ENCODE measurements at places on chromosomes 5 and 9.

GRCh38 chr9:109972026-109972882 lies 192.3 kb downstream of the PALM2AKAP2 start:
- DNase-seq: no peak

DNA sequence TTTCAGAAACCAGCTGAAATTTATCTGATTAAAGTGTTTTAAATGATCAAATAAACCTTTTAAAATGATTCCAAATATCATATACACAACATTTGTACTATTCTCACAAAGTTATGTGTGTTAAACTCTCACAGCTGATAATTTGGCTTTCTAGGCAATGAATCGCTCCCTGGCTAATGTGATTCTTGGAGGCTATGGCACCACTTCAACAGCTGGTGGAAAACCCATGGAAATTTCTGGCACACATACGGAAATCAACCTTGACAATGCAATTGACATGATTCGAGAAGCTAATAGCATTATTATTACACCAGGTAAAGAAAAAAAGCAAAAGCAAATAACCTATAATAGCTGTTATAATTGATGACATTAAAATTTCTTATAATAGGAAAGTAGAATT lies 72.4 kb downstream of the NNT start:
- DNase-seq: no peak

DNA sequence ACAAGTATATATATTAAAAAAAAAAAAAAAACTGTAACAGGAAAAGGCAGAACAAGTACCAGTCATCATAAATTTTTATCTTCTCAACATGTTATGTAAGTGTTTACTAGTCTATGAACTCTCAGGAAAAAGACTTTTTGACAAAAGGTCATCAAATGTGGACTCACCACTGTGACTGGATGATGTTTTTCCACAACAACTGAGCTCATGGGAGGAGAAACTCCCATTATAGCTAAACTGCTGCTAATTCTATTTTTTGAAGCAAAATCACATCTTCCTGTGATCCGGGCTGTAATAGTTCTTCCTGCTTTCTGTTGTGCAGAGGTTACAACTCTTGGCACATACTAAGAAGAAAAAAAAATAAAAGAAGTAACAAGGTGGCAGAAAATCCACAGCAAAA lies 39.6 kb downstream of the POC5 start:
- no peak for DNase-seq

- DNase-seq: no peak
Observed at GRCh38 chr9:94672811-94673487, 33.6 kb upstream of the FBP1 start.

DNA sequence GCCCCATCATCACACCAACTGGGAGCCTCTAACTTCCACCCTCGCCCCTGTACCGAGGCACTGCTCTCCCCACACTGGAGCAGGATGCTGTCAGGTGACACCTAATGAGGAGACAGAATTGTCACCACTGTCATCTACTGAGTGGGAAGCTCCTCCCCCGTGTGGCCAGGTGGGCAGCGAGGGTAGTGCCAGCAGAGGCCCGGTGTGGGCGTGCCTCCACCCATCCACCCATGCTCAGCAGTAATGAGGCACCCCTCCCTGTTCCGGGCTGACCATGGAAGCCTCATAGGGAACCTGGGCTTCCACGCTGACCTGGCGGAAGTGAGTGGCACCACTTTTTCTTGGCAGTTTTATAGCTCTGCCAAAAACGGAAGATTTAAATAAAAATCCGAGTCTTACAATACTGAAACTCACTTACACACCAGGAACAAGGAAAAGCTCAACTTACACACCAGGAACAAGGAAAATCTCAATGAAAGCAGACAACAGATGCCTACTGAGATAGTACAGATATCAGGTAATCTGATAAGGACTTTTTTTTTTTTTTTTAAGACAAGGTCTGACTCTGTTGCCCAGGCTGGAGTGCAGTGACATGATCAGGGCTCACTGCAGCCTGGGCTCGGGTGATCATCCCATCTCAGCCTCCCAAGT lies 30.6 kb upstream of the ASS1 start:
- no peak for DNase-seq

- no peak for DNase-seq
Observed at GRCh38 chr5:9957214-9957613, 292.5 kb downstream of the ATPSCKMT start.

DNA sequence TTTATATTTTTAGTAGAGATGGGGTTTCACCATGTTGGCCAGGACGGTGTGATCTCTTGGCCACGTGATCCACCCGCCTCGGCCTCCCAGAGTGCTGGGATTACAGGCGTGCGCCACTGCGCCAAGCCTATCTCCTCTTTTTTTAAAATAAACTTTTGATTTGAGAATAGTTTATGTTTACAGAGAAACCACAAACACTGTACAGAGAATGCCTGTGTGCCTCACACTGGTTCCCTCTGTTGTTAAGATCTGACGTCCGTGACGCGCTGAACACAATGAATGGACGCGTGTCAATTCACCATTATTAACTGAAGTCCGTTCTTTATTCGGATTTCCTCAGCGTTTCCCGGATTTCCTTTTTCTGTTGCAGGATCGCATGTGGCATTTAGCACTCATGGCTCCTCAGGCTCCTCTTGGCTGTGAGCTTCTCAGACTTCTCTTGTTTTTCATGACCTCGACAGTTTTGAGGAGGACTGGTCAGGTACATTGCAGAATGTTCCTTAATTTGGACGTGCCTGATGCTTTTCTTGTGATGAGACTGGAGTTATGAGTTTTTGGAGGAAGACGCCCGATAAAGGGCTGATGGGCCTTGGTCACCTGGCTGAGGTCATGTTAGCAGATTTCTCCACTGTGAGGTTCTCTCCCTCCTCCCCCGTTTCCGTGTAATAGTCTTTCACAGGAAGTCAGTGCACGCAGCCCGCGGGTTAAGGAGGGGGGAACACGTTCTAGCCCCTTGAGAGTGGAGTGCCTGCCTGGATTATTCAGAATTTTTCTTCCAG lies 69.6 kb downstream of the ANKRD33B start:
- DNase-seq: peak; percentile 26

DNA sequence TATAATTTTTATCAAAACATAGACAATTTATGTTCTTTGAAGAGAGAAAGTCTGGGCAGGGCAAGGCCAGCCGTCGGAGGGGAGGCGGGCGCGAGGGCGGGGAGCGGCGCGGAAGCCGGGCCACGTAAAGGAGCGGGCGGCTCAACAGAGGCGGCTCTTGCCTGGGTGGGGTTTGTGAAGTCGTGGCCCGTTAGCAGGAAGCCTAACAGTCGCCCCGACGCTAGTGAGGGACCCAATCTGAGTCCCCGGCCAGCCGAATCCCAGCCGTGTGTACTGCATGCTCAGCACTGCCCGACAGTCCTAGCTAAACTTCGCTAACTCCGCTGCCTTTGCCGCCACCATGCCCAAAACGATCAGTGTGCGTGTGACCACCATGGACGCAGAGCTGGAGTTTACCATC lies 1129.2 kb downstream of the CDH9 start:
- no peak for DNase-seq

DNA sequence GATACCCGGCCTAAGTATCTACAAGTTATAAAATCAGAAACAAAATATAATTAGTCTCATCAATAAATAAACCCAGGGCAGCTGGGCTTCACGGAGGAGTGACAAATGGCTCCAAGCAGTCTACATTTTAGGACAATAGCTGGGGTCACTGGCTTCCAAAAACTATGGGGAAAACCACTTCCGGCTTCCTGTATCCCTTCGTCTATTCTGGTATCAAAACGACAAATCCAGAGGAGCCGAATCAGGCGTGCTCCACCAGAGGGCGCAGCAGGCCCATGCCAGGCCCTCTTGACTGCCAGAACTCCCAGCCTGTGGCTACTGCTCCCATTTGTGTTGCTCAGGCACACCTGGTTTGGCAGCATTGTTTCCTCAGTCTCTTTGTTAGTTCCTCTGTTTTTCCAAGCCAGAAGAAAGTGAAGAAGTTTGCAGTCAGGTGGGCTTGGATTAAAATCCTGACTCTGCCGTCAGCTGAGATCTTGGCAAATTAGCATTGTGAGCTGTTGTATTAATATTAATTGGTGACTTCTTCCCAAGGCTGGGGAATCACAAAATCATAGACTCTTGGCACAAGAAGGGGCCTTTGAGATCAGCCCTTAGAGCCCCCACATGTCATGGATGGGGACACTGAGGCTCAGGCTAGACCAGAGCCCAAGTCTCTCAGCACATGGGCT lies 11.6 kb upstream of the RAB14 start:
- DNase-seq: peak; percentile 51

DNA sequence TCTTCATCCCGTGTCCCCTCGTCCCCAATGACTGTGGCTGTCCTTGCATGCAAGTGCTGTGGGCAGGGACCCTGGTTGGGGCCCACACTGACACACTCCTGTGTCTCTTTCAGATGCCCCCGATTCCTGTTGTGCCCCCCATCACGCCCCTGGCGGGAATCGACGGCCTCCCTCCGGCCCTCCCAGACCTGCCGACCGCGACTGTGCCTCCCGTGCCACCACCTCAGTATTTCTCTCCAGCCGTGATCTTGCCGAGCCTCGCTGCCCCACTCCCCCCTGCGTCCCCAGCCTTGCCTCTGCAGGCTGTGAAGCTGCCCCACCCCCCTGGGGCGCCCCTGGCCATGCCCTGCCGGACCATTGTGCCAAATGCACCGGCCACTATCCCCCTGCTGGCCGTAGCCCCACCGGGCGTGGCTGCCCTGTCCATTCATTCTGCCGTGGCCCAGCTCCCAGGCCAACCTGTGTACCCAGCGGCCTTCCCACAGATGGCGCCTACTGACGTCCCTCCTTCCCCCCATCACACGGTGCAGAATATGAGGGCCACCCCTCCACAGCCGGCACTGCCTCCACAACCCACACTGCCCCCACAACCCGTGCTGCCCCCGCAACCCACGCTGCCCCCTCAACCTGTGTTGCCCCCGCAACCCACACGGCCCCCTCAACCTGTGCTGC lies 75.0 kb downstream of the WNK2 start:
- no peak for DNase-seq

- DNase-seq: no peak
Observed at GRCh38 chr9:1929722-1930244, 85.4 kb upstream of the SMARCA2 start.

DNA sequence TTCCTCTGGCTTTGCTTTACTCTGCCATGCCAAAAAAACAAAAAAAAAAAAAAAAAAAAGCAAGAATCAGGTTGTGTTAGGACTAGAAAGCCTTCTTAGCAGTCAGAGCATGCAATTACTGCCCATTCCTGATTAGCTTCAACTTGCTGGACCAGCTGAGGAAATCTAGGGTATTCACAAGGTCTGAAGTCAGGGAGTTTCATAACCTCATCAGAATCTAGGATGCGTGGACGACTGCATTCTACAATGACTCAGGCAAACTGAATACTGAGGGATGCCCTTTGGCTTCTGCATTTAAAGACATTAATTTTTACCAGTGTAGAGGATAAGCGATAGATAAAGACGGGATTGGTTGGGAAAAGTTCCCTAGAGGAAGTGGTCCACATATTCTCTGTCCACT lies 39.2 kb upstream of the SHOC1 start:
- no peak for DNase-seq

GRCh38 chr9:103355000-103355399 lies 359.9 kb downstream of the CYLC2 start:
- no peak for DNase-seq

GRCh38 chr5:99005506-99005905 lies 76.7 kb upstream of the CHD1 start:
- DNase-seq: no peak

DNA sequence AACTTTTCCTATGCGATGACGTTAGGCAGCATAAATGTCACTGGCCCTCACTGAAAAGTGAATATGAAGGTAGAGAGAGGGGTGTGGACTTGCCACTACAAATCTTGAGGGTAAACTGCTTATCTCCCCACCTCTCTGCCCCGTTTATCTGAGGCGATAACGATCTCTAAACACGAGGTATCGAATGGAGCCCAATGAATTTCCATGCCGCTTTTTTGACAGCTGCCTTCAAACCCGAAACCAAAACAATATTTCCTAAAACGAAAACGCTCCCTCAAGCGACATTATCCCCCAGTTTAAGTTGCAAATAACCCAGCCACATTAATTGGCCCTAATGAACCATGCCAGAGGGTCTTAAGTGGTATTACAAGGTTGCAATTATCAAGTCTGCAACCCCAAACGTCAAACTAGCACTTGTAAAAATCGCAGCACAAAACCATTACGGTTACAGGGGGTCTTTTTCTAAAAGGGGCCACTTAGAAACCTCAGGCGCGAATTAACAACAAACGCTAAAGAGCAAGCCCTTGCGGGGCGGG lies 1.4 kb downstream of the NR3C1 start:
- DNase-seq: no peak

DNA sequence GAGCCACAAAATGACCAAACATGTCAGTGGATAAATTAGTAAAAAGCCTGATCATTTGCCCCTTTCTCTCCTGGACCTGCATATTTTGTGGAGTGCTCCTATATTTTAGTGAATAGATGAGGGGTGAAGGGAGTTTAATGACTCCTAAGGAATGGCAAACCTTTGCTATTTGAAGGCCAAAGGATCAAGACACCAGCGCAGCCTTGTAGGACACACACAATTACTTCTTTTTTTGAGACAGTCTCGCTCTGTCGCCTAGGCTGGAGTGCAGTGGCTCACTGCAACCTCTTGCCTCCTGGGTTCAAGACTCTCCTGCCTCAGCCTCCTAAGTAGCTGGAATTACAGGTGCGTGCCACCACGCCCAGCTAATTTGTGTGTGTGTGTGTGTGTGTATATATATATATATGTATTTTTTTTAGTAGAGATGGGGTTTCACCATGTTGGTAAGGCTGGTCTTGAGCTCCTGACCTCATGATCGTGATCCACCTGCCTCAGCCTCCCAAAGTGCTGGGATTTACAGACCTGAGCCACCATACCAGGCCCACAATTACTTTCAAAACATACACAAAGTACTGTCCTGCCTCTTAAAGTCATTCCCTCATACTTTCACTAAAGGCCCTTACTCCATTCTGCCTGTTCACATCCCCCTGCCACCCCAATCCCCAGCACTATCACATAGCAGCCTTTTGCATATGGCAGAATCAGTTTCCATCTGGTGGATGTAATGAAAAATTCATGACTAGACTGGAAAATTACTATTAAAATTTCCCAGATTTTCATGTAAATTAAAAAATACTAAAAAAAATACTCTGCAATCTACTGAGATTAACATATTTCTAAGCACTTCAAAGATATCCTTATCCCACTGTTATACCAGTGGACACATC lies 60.4 kb downstream of the CSNK1A1 start:
- DNase-seq: no peak

- DNase-seq: no peak
Observed at GRCh38 chr5:156388233-156388632, 61.3 kb downstream of the SGCD start.

DNA sequence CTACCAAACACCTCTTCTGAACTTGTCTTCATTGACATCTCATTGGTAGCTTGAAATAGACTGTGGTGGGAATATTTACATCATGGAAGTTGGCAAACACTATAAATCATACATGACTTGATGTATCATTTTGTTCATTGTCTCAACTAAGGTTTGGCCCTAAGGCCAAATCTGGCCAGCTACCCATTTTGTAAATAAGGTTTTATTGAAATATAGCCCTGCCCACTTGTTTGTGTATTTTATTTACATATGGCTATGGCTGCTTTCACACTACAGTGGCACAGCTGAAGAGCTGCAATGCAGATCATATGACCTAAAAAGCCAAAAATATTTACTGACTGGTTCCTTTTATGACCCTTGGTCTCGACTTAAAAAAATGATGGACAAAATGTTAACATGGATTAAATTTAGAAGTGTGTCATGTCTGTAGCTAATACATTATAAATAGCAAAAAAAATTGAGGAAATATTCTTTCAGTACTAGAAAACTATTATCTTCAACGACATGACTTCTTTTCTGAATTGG lies 22.1 kb downstream of the FAM240B start:
- no peak for DNase-seq

GRCh38 chr9:74609671-74610405 lies 112.7 kb downstream of the RORB start:
- DNase-seq: no peak
